IMR-90 (cell line): ENCODE measurements at places on chromosomes 3 and 15. TPM values are rescaled to one million over a fixed set of nuclear protein-coding genes. Genes with fewer than 3 reads are reported as not detected.
A peak's percentile ranks its signal among the peaks of the same experiment; 100 is the strongest.

DNA sequence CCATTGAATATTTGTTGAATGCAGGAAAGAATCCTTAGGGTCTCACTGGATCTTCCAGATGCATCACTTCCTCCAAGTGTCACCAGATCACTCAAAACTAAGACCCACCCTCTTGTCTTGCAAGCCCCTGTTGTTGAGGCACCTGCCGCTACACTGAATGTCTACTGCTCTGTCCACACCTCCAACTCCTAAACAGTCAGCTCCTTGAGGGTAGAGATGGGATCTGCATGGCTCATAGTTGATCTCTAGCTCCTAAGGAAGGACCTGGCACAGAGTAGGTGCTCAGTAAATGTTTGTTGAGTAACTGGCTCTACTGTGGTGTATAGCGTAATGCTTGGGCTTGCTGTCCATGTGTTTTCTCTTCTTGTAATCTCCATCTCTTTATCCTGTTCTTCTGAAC, 8.8 kb downstream of the SLC6A20 start:
- no peak for DNase-seq

Gene OR5H6
- not detected in 2 replicates for total RNA-seq

DNA sequence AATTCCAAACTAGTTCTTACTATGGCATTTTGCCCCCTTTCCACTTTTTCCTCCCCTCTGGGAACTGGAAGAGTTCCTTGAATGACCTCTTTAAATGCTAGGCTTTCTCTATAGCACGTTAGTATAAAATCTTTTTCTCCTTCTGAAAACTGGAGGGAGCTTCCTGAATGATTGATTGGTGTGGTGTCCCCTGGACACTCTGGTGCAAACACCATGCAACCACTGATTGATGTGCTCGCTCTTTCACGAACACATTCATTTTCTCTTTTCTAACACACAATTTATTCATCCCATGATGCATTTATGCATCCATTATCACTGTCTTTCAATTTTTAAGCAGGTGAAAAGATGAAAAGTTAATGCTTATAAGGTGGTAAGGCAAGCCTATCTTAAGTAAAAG, 159.1 kb upstream of the NANOGP8 start:
- DNase-seq = no peak

Gene GOLGA8T
- total RNA-seq = not detected in 2 replicates

Gene ATP1B3
- 64.3 and 111 TPM in 2 replicates for total RNA-seq

Gene AHSG
- not detected in 2 replicates for total RNA-seq

DNA sequence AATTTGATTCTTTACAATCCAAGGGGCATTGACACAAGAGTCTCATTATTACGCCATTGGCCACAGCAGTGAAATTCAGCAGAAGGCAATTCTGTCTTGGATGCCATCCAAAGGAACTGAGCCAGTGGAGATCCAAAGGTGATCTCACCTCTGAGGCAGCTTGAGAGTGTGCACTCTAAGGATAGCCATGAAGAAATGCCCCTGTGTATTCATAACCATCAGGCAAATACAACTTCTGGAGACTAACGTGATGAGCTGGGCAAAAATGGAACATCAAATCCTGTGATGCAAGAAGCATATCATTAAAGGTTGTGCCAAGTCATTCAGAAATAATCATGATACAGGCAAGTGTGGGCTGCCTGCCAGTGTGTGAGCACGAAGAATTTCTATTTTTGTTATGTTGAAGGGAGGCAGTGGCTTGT, 41.4 kb downstream of the ROBO2 start:
- peak; percentile 67 for DNase-seq

DNA sequence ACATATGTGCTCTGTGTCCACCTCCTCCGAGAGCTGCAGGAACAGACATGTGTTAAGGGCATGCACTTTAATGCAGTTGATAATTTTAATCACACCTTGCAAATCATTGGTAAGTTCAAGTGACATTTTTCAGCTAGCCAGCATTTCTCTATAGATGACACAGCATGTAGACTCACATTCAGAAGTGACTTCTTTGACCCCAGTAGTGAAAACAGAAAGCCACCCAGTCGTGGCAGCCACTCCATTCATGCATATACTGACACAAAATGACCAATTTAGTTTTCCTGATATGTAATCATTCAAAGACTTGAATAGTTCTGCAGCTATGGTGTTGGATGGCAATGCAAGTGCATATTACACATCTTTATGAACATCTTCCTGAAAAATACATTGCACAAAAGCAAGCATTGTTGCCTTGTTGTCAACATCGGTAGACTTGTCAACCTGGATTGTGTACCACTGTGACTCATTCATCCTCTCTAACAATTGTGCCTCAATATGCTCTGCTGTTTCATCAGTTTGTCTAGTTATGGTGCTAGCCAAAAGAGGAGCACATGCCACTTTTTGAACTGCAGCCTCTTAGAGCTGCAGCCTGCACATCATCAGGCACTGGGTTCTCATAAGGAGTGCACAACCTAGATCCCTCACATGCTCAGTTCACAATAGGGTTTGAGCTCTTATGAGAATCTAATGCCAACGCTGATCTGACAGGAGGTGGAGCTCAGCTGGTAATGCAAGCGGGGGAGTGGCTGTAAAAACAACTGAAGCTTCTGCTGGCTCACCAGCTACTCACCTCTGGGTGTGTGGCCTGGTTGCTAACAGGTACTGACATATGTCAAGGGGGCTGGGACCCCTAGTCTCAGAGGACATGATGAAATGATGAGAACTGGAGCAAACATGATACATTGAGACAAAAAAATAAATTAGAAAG, 622.0 kb downstream of the PYDC2 start:
- no peak for DNase-seq

DNA sequence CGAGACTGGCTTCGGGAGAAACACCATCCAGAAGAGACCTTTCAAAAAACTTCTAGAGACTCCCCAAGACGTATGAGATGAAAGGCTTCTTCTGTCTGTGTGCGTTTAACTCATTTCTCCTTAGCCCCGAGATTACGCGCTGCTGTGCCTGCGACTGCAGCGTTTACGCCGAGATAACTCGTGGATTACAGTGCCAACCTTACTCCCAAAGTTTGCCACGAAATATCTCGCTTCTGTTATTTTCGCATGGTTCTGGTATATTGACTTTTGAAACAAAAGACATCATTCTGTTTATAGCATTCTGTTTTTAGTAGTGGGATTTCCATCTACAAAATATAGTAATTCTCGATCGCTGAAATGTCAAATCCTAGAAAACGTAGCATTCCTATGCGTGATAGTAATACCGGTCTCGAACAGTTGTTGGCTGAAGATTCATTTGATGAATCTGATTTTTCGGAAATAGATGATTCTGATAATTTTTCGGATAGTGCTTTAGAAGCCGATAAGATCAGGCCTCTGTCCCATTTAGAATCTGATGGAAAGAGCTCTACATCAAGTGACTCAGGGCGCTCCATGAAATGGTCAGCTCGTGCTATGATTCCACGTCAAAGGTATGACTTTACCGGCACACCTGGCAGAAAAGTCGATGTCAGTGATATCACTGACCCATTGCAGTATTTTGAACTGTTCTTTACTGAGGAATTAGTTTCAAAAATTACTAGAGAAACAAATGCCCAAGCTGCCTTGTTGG, 467 bp downstream of the PGBD4 start:
- DNase-seq = no peak

Gene SERPINI1
- 0.36 and 1.1 TPM in 2 replicates for total RNA-seq

DNA sequence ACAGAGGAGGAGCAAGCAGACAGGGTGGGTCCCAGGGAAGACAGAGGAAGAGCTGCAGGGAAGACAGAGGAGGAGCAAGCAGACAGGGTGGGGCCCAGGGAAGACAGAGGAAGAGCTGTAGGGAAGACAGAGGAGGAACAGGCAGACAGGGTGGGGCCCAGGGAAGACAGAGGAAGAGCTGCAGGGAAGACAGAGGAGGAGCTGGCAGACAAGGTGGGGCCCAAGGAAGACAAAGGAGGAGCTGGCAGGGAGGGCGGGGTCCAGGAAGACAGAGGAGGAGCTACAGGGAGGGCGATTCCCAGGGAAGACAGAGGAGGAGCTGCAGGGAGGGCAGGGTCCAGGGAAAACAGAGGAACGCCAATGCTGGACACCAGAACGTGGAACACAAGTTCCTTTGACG, 66.5 kb downstream of the PLXNA1 start:
- DNase-seq = no peak

- no peak for DNase-seq
Observed at GRCh38 chr15:74170875-74171578, 2.5 kb upstream of the ISLR start.

- DNase-seq = peak; percentile 99
Observed at GRCh38 chr15:74531144-74531811, 9.7 kb upstream of the ARID3B start.

DNA sequence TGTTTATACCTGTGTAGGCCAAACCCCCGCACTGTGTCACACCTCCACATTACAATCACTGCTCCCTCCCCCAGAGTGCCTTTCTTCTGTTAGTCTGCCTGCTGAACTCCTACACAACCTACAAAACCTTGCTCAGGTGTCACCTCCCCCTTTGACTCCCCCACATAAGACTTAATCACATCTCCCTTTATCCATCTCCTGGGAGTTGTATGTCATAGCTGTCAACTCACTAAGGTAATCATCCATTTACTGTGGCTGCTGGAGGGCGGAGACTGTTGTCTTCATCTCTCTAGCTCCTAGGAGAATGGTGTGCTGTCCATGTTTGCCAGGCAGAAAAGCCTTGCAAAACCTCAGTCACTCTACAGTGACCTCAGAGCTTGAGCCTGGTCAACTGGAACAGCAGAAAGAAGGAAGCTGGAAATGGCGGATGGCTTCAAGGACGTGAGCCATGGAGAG, 43.8 kb downstream of the ZNF710 start:
- no peak for DNase-seq

Gene MGLL
- 23.6 and 23.7 TPM in 2 replicates for total RNA-seq

GRCh38 chr3:125647318-125648014, 52.2 kb upstream of the OSBPL11 start:
- DNase-seq = no peak

- DNase-seq = peak; percentile 53
Observed at GRCh38 chr15:52148403-52148802, 35.8 kb upstream of the BCL2L10 start.

Gene CAMKV
- not detected in 2 replicates for total RNA-seq

DNA sequence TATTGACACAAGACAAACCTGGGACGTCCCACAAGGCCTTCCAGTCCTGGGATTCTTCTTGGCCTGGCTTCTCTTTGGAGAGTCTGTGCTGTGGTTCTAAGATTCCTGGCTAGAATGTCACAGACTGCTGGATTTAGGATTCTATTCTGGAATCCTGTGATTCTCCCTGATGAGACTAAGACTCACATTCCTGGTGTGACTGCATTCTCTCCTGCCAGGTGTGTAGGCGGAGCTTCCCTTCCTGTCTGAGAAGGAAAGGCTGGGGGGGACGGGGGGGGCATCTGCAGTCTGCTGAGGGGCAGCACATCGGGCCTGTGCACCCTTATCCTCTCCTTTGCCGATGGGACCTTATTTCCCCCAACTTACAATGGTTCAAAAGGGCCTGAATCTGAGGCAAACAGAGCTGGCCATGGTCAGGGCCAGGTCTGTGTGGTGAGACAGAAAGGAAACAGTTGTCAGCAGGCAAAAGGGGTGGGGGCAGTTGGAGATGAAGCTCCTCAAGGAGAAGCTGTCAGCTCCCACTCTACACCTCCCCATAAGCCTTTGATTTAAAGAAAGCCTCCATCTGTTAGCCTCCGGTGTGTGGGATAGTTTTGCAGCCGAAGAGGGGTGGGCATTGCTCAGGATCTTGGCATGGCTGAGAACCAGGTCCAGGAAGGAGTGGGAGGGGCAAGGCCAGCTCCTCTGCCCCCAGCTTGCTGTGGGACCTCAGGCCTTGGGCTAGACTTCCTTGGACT, 30.9 kb downstream of the VIPR1 start:
- no peak for DNase-seq

GRCh38 chr3:100107221-100107814, 7.0 kb downstream of the FILIP1L start:
- DNase-seq = peak; percentile 45

GRCh38 chr15:91936927-91937326, 83.4 kb downstream of the SLCO3A1 start:
- DNase-seq = no peak
